Activated naive CD4-positive, alpha-beta T cell treated with anti-CD3 and anti-CD28 coated beads for 36 hours (primary cell): ENCODE measurements at places on chromosomes 2 and 18.

GRCh38 chr18:41058351-41059125 is 896.5 kb upstream of the PIK3C3 start:
- no peak for DNase-seq

DNA sequence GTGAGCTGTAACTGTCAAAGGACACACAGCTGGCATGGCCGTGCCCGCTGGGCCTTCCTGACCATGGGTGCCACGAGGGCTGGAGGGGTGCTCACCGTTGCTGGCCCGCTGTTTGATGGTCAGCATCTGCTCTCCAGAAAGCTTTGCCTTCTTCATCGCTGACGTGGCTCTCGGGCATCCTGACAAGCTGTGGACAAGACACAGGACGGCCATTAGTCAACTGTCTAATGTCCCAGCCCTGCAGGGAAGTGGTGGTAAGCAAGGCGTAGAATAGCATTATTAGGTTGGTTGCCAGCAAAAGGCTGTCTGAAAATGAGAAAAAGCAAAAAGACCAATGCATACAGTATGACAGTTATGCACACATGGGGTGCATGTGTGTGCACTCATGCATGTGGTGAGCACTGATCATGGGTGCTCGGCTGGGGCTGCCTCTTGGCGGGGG is 64.7 kb upstream of the PXDN start:
- DNase-seq, result no peak

DNA sequence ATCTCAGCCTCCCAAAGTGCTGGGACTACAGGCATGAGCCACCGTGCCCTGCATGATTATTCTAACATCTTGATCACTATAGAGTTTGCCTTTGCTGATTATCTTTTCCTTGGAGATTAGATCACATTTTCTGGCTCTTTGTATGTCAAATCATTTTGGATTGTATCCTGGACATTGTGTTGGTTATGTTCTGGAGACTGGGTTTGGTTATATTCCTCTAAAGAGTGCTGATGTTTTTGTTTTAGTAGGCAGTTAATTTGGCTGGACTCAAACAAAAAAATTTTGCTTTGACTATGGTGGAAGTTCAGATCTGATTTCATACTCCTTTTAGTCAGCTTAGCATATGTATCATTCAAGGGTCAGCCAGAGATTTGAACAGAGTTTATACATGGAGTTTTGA is 26.4 kb downstream of the ETAA1 start:
- DNase-seq, result no peak

- no peak for DNase-seq
Observed at GRCh38 chr2:239954166-239955086, 70.7 kb downstream of the NDUFA10 start.
